ENCODE measurements at places on chromosomes 3 and 15. TPM values are rescaled to one million over a fixed set of nuclear protein-coding genes. Genes with fewer than 3 reads are reported as not detected.

The SGO1 gene
- 0.81 TPM for total RNA-seq

- no peak overlapping the region for H3K27ac ChIP-seq
- H3K27me3 ChIP-seq, result no peaks in the 10 kb centered on the region
- DNase-seq, result no peak
- no peaks in the 10 kb centered on the region for H3K4me1 ChIP-seq
Observed at GRCh38 chr15:51424780-51425179, 83.3 kb downstream of the GLDN start.

DNA sequence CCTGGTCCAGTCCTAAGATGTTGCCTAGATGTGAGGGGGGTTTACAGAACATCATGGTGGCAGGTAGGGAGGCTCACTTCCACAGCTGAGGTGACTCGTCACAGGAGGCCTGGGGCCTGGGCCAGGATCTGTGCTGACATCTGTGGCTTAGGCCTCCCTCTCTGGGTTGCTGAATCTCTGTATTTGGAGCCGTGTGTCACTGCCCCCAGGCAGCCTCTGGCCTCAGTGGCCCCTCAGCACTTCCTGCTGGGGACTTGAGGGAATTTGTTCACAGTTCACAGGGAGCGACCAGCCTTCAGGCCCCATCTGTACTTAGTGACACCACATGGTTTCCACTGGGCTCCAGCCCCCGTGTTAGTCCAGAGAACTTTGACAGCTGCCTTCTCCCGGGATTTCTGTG is 41.7 kb upstream of the ADAMTSL3 start:
- no peaks in the 10 kb centered on the region for H3K27me3 ChIP-seq
- no peaks in the 10 kb centered on the region for H3K4me1 ChIP-seq
- H3K27ac ChIP-seq, result no peak overlapping the region

GRCh38 chr3:141448606-141449220 is 38.1 kb upstream of the RASA2 start:
- no peak for DNase-seq
- H3K27me3 ChIP-seq, result no peaks in the 10 kb centered on the region
- H3K4me1 ChIP-seq, result peaks cover 3% of the 10 kb centered on the region
- H3K4me3 ChIP-seq, result no peak overlapping the region

DNA sequence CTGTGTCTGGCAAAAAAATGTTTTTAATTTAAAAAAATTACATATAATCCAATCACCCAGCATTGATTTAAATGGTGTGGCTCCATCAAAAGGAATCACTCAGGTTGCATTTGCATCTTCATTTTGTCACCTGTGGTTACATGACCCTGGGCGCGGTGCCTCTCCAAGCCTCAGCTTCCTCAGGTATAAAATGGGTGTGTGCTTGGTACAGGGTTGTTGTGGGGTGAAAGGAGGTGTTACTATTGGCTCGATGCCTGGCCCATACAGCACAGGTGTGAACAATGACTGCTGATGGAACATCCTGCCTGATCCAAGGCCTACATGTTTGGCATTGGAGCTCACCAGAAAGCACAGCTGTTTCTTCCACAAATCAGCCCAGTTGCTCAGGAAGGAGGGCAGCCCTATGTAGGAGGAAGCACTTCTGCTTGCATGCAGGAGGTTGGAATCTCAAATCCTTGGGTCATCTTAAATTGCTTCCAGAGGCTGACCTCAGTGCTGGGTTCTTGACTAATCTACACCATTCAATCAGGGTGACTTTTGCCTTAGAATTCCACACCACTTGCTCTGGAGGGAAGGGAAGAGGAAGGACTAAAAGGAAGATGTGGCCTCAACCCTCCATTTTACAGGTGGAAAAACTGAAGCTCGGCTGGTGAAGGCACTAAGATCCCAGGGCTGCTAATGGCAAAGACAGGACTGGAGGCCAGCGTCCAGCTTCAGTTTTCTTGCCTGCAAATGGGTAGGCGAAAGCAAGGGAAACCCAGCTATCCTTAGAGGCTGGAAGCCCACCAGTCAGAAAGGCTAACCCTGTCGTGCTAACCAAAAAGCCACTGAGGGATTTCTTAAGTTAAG is 31.7 kb downstream of the BHLHE40 start:
- H3K27me3 ChIP-seq, result no peaks in the 10 kb centered on the region
- H3K36me3 ChIP-seq, result no peaks in the 10 kb centered on the region
- no peak overlapping the region for H3K4me3 ChIP-seq
- no peak for DNase-seq
- H3K4me1 ChIP-seq, result no peaks in the 10 kb centered on the region
- no peak overlapping the region for H3K27ac ChIP-seq

GRCh38 chr3:3353153-3353552 is 173.7 kb upstream of the CRBN start:
- no peak for DNase-seq
- H3K4me3 ChIP-seq, result no peak overlapping the region
- H3K27ac ChIP-seq, result no peak overlapping the region
- peaks cover 4% of the 10 kb centered on the region for H3K4me1 ChIP-seq

Measured in aorta (tissue), 5 donors.